ENCODE measurements at places on chromosomes 6 and 20. TPM values are rescaled to one million over a fixed set of nuclear protein-coding genes. Genes with fewer than 3 reads are reported as not detected.

The TCP11 gene
- total RNA-seq, result not detected

The FGD2 gene
- total RNA-seq, result 26.3 TPM

The FAM209B gene
- 1.3 TPM for total RNA-seq

The MDFI gene
- total RNA-seq, result not detected

The C20orf204 gene
- 17.5 TPM for total RNA-seq

The HMGN4 gene
- 78.4 TPM for total RNA-seq

The HLA-DMB gene
- total RNA-seq, result 31.2 TPM

The KIFC1 gene
- 133 TPM for total RNA-seq

The JPH2 gene
- total RNA-seq, result not detected

The TMEM217 gene
- 2.7 TPM for total RNA-seq

The PSORS1C2 gene
- total RNA-seq, result not detected

The SMPDL3A gene
- not detected for total RNA-seq

The MUC21 gene
- not detected for total RNA-seq

The ZC2HC1B gene
- total RNA-seq, result 0.23 TPM

The SNX5 gene
- total RNA-seq, result 192 TPM

The OXT gene
- total RNA-seq, result not detected

The NPEPL1 gene
- 30.4 TPM for total RNA-seq

The TAGAP gene
- 53.0 TPM for total RNA-seq

The ADGRG6 gene
- total RNA-seq, result 0.52 TPM

The TMEM244 gene
- total RNA-seq, result 0.73 TPM

The MRPS18B gene
- 65.7 TPM for total RNA-seq

The RGS17 gene
- not detected for total RNA-seq

The ARMC2 gene
- total RNA-seq, result 19.2 TPM

The SLC18B1 gene
- total RNA-seq, result 6.4 TPM

The HTR1E gene
- not detected for total RNA-seq

The CCN6 gene
- not detected for total RNA-seq

The COL11A2 gene
- total RNA-seq, result 0.79 TPM

The HLA-G gene
- 0.66 TPM for total RNA-seq

The SERPINB6 gene
- 55.2 TPM for total RNA-seq

The MOG gene
- not detected for total RNA-seq

The TMEM170B gene
- total RNA-seq, result 1.7 TPM

The KCNS1 gene
- total RNA-seq, result 0.18 TPM

The RAB44 gene
- not detected for total RNA-seq

The ADGRF1 gene
- total RNA-seq, result not detected

The TBX18 gene
- total RNA-seq, result not detected

The NFATC2 gene
- total RNA-seq, result 59.0 TPM

The PSORS1C1 gene
- 0.26 TPM for total RNA-seq

The ACTL10 gene
- total RNA-seq, result 3.9 TPM

The CFAP206 gene
- not detected for total RNA-seq

The TINAG gene
- not detected for total RNA-seq

The ATXN1 gene
- 117 TPM for total RNA-seq

The TMC2 gene
- total RNA-seq, result not detected

The PDE7B gene
- 0.38 TPM for total RNA-seq

The DCDC2 gene
- not detected for total RNA-seq

The SAMD5 gene
- not detected for total RNA-seq

The ASIP gene
- total RNA-seq, result not detected

All from activated CD8-positive, alpha-beta memory T cell treated with anti-CD3 and anti-CD28 coated beads, Interleukin-2, amount 10 ng/mL, durations not matched to agents 7 days and 5 days (primary cell).